ENCODE measurements at places on chromosomes 1 and 21. TPM values are rescaled to one million over a fixed set of nuclear protein-coding genes. Genes with fewer than 3 reads are reported as not detected.

DNA sequence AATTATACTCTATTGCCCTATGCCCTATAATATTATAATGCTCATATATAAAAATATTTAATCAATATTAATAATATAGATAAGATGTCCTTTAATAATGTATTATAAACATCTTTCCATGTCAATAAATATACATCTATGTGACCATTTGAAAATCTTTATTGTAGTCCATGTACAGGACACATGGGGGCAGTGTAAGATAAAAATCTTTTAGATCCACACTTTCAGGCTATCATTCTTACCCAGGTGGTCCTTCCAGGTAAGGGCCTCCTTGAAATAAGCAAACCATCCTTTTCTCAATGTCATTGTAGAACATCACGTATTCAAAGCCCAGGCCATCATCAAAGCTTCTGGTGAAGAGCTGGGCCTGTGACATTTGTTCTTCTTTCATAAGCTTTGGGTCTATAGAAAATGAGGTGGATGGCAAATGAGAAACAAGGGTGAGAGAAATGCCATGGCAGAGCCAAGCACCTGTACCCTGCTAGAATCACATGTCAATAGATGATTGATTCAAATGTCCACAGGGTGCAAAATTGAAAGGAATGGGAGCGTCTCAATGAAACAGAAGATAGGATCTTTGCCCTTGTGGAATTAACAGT lies 20.2 kb downstream of the THEM4 start:
- DNase-seq: no peak

TMCC2 gene
- 3.6 TPM for total RNA-seq

DNA sequence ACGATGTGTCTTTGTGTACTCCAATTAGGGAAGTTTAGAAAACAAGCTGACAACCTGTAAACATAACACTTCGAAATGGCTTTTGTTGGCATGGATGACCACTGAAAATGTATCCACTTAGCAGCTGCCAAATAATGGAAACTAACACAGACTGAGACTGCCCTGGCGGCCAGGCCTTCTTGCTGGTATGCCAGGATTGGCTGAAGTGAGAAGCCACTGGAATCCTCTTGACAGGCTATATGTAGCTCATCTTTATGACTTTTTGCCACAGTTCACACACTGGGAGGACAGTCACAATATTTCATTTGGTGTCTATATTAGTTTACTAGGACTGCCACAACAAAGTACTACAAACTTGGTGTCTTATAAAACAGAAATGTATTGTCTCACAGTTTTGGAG lies 12.9 kb upstream of the CTBS start:
- DNase-seq: no peak

FOXD3 gene
- total RNA-seq: not detected

PRAMEF27 gene
- not detected for total RNA-seq

FAM3B gene
- 6.0 TPM for total RNA-seq

GRCh38 chr21:41874611-41875010 lies 4.5 kb downstream of the PRDM15 start:
- no peak for DNase-seq

PPFIA4 gene
- 0.54 TPM for total RNA-seq

GRCh38 chr1:76494807-76495206 lies 372.5 kb upstream of the ST6GALNAC5 start:
- no peak for DNase-seq

DNA sequence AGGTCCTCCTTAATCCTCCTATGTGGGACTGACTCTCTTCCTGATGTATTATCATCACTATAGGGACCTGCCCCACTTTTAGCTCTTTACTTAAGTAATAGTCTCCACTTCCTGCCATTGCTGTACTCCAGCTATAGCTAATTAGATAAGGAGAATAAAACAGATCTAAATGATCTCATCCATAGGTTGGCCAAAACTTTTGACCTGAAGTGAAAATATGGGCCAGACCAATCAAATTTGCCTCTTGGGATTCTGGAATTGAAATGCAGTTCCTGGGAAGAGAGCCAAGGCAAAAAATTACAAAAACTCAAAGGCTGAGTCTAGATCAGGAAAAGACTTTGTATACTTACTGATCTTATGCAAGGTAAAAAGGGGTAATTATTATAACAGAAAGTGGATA lies 36.1 kb upstream of the PDE4B start:
- DNase-seq: no peak

DNA sequence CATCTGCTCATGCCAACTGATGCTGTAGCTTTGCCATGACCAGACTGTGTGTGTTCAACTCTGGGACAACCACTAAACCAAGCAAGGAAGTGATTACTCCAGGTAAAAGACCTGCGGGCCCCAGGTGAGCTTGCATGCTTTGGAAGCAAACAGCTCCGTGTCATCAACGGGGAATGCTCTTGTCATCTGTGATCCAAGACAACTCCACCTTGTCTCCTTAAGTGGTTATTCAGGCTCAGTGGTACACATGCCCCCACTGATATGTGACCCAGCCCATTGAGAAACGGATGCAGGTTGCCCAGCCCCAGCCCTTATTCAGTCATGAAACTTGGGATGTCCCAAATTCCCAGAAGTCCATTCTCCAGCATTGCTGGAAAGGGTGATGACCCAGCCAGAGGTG lies 89.0 kb downstream of the TIAM1 start:
- no peak for DNase-seq

GRCh38 chr1:244288663-244289062 lies 163.0 kb downstream of the ADSS2 start:
- DNase-seq: no peak

SPOCD1 gene
- 0.22 TPM for total RNA-seq

C1orf141 gene
- total RNA-seq: not detected

GRCh38 chr1:41870076-41870562 lies 48.6 kb downstream of the HIVEP3 start:
- DNase-seq: no peak

HUNK gene
- 0.27 TPM for total RNA-seq

DNA sequence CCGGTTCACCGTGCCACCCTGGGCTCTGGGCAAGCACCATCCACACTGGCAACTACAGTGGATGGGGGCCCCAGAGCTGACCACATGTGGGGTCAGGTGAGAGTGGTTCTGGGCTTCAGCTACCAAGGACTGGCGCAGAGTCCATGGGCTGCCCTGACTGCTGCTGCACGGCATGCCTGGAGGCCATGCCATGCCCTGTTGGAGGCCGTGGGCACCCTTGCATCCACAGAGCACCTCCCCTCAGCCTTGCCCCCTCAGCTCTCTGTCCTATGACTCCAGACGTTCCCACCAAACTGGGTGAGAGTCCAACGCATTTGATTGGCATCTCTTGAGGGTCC lies 15.5 kb downstream of the MORN1 start:
- DNase-seq: no peak

GRCh38 chr1:34884961-34885360 lies 25.4 kb upstream of the SMIM12 start:
- no peak for DNase-seq

Data from thyroid gland (tissue), 4 donors.